ENCODE measurements at places on chromosomes 1 and 21. TPM values are rescaled to one million over a fixed set of nuclear protein-coding genes. Genes with fewer than 3 reads are reported as not detected.

Gene TMCC2
- total RNA-seq = 1.8 TPM

GRCh38 chr1:62212411-62212810 lies 17.8 kb downstream of the L1TD1 start:
- no peak for DNase-seq

DNA sequence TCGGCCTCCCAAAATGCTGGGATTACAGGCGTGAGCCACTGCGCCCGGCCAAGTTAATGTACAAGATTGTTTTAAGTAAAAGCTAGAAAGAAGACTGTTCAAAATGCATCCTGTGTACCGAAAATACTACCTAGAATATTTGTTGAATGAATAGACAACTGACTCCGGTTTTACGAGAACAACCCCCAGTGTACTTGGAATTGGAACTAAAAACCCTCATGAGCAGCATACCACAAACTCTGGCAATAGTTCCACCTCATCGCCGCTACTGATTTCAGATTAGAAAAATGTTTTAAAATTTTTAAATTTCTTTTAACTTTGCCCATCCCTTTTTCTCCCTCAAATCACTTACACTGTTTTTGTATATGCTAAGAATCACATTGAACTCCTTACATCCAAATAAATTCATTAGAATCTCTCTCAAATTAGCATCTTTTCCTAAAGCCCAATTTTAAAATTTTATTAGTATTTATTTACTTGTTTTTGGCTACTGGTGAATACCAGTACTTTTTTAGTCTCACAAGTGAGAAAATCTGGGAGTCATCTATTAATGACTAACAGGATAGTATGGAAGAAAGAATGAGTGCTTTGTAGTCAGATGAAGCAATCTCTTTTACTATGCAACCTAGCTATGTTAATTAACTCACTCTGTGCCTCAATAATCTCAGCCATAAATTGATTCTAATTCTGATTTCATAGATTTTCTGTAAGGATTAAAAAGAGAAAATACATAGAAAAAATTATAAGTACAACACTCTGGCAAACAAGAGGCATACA lies 95.1 kb downstream of the GPATCH2 start:
- DNase-seq = peak; percentile 21

DNA sequence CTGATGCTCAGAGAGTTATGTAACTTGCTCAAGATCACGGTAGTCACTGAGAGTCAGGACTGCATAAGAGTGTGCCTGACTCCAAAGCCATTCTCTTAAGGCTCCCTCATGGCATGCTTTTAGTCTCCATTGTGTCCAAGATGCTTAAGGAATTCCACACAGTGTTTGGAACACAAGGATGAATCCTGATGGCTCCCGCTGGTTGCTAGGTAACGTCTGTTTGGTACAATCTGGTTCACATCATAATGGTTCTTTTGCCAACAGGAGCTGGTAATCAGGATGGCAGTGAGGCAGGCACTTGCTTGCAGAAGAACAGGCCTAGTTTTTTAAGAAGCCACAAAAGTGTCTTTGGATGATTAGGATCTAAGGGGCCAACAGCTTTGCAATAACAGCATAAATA lies 436.5 kb upstream of the DAB1 start:
- DNase-seq = no peak

- DNase-seq = no peak
Measured at GRCh38 chr1:227280836-227281235, 37.5 kb downstream of the CDC42BPA start.

- DNase-seq = no peak
Measured at GRCh38 chr1:37047542-37047941, 13.2 kb upstream of the GRIK3 start.

Gene NCSTN
- total RNA-seq = 55.2 TPM

- DNase-seq = no peak
Measured at GRCh38 chr21:32256251-32256650, 22.6 kb downstream of the MIS18A start.

Gene TMEM82
- total RNA-seq = not detected

DNA sequence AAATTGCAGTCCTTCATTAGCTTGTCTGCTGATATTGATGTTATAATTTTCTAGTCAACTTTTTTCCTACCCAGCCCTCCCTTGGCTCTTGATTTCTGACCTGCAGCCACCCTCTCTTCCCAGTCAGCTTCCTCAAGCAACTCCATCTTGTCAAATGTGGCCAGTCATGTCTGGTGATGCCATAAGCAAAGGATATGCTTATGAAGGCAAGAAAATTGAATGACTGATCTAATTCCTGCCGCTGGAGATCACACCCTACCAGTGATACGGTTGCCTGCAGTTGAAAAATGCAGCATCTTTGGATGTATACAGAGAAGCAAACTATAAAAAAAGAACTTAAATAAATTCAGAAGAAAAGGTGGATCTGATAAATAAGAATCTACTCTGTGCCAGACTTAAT lies 297.1 kb upstream of the DAB1 start:
- DNase-seq = no peak

GRCh38 chr1:192243721-192244120 lies 73.1 kb upstream of the RGS21 start:
- DNase-seq = peak; percentile 37

Gene NADK
- 50.8 TPM for total RNA-seq

GRCh38 chr1:58397187-58397820 lies 149.2 kb downstream of the OMA1 start:
- DNase-seq = peak; percentile 94

Gene SERTAD4
- 5.3 TPM for total RNA-seq

Gene CFHR4
- total RNA-seq = not detected

- no peak for DNase-seq
Measured at GRCh38 chr1:107551456-107551855, 410.6 kb downstream of the NTNG1 start.

DNA sequence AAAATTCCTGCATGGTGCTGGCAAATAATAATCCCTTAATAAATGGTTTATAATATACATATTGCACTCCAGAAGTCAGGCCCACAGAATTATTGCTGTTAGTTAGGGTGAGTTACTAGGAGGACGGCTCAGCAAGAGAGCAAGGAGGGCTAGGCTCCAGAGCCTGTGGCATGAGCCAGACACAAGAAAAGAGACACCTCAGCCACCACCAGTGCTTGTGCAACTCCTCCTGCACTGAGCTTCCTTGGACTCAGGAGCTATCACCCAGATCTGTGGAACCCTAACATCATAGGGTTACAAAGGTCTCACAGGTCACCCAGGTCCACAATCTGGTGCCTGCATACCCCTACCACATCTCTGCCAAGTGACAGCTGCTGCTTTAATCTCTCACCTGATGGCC lies 12.8 kb upstream of the LRRC8D start:
- DNase-seq = no peak

DNA sequence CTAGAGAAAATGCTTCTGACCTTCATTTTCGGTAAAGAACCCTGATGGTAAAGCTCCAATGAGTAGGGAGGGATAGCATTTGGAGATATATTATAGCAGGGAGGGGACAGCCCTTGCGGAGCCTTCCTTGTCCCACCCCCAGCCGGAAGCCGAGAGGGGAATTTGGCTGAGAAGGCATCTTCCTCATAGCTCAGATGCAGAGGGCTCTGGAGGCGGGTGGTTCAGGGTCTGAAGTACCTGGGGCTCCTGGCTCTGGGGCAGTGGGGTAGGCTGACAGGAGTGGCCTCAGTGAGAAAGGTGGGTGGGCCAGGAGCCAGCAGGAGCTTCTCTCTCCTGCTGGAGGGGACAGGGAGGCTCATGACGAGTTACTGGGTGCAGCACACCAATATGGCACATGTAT lies 88.0 kb upstream of the IFFO2 start:
- DNase-seq = no peak

DNA sequence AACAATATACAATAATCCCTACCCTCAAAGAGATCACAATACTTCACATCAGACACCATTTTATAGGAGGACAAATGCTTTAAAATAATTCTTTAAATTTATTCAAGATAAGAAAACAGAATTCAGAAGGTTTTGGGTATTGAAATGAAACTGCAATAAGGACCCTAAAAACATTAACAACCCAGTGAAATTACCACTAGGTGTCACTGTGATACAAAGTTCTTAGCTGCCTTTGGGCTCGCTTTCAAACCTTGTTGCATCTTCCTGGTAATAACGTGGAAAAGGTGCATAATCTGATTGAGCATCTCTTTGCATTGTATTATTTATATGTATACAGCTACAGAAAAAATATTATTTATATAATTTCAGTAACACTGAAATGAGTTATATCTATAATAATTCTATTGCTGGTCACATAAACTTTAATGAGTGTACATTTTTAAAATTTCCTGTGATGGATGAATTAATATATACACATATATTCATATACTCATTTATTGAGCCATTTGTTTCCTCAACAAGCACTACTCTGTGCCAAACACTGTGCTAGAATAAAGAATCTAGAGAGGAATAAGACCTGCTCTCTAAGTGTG lies 185.2 kb downstream of the FAF1 start:
- DNase-seq = peak; percentile 6

DNA sequence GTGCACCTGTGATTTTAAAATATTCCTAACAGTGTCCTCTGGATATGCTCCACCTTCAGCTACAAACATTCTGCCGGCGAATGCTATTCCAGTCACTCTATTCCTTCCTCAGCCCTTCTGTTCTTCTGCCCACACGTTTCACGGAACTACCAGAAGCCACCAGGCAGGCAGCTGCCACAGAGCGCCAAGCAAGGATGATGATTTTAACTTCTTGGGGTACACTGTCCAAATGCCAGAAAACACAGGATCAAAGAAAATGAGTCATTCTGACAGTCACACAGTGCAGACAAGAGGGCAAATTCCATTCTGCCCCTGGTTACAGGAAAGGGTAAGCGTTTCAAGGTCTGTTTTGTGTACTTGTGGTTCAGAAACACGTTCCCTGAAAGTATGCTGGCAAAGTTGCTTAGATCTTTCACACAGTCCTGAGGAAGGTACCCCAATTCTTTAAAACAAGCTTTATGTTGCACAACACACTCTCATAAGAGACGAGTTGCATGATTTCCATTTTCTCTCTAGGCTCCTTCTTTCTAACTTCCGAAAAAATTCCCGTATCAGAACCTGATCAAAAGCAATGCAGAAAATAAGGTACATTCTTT lies 508.3 kb upstream of the PKN2 start:
- DNase-seq = no peak

GRCh38 chr1:164830628-164831027 lies 271.6 kb downstream of the PBX1 start:
- DNase-seq = peak; percentile 12

Gene SLC44A5
- total RNA-seq = 1.4 TPM

Gene HRNR
- not detected for total RNA-seq

DNA sequence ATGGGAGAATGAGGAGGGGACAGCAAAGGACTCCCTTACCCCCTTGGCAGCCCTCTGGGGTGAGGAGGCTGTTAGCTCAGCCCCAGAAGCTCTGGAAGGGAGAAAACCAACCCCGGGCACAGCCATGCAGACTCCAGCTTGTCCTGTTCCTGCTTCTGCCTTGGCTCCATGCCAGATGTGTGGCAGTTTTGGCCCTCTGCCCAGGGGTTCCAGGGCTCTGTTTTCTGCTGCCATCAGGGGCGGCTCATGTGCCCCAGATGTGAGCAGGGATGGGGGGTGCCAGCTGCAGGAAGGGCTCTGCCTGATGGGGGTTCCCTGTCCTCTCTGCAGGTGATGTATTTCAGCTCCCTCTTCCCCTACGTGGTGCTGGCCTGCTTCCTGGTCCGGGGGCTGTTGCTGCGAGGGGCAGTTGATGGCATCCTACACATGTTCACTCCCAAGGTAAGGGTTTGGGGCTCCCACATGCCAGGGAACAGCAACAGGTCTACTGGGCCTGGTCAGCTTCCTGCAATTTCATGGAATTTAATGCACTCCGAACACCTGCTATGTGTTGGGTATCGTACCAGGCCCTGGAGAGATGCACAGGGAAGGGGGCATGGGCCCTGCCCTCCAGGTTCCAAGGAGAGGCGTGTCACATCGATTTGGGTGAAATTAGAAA lies 26.1 kb downstream of the SLC6A17 start:
- no peak for DNase-seq

DNA sequence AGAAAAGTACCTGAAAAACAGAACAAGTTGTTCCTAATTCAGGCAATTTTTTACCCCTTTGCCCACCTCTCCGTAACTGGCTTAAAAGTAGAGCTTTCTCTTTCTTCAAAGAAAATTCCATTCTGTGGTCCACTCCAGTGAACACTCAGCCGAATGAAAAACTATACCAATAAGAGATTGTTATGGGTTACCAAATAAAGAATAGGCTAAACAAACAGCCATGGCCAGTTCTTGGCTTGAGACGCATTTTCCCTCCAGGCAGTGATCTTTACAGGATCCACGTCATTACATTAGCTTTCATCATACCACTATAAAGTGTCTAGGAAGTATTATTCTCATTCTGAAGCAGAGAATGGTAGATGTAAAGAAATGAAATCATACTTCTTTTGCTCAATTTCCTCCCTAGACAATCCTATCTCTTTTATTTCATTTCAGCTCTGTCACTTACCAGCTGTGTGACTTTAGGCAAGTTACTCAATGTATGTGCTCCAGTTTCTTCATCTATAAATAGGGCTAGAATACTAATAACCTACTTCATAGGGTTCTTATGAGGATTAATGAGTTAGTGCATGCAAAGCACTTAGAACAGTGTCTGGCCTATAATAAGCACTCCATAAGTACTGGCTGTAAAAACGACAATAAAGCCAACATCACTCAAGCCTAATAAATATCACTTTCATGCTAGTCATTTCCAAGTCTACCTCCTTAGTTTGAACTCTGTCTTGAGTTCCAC lies 26.5 kb upstream of the TRIM45 start:
- no peak for DNase-seq

- no peak for DNase-seq
Measured at GRCh38 chr1:22120469-22120790, 22.5 kb downstream of the WNT4 start.

Gene HSF2BP
- 4.1 TPM for total RNA-seq

DNA sequence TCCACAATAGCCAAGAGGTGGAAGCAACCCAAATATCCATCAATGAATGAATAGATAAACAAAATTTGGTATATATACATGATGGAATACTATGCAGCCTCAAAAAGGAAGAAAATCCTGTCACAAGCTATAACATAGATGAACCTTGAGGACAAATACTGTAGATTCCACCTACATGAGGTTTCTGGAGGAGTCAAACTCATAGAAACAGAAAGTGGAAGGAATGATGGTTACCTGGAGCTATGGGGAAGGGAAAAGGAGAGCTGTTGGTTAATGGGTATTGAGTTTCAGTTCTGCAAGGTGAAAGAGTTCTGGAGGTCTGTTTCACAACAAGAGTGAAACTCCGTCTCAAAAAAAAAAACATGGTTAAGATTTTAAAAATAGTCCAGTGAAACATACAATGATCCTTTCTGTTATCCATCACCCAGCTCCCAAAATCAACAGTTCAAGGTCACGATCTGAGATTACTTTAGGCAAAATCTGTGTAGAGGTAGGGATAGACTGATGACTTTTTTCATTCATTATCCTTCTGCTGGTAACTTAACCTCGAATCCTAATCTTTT lies 80.8 kb upstream of the HNRNPU start:
- no peak for DNase-seq

Gene FAM72B
- 4.3 TPM for total RNA-seq

DNA sequence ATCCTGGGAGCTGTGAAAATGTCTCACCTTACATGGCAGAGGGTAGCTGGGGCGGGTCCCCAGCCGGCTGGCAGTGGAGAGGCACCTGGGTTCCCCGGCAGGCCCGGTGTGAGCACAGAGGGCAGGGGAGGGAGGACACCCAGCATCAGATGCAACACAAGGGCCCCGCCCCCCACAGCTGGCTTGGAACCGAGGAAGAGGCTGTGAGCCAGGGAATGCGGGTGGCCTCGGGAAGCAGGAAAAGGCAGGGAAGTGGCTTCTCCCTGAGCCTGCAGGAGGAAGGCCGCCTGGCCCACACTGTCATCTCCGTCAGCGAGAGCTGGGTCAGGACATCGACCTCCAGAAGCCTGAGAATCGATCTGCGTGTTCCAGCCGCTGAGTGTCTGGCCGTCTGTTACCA lies 87.3 kb downstream of the SIK1 start:
- DNase-seq = no peak

Data from foreskin keratinocyte (primary cell).